Activated T-cell treated with anti-CD3 and anti-CD28 coated beads for 24 hours (primary cell): ENCODE measurements at places on chromosomes 6 and 20.

DNA sequence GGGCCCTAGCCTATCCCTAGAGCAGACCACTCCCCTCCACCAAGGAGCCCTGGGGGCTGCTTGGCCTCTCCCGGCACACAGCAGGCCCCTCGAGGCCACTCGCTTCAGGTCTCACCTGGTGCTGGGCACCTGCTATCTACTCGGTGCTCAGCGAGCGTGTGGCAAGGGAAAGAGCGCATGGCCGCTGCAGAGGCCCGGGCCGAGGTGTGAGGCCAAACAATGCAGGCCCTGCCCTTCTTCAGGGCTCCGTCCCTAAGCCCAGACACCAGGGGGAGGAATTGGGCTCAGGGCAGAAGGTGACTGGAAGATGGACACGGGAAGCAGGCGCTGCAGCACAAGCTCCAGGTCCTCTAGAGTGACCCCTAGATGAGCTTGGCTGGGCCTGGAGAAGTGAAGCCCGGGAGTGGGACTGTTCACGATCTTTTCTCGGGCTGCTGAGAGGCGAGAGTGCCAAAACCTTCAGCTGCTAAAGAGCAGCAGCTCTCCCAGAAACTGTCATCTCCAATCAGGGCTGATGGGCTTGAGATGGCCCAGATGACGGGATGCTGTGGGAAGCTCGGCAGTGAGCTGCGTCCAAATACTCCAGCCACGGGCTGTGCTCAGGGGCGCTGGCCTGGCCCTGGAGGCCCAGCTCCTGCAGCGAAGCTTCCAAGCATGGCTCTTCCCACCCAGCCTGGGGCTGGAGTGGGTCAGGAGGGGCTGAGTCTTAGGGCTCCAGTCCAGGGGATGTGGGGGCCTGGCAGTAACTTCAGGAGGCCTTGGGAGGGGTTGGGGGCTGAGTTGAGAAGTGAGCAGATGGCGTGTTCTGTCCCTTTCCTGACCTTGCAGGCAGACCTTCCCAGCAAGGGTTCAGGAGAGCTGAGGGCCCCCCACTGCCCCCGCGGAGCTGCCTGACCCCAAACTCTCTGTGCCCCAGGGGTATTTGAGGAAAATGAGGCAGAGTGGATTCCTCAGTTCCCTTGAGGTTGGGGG, 43.7 kb downstream of the APCDD1L start:
- DNase-seq, result no peak

- no peak for DNase-seq
Measured at GRCh38 chr6:24951811-24952299, 16.1 kb upstream of the RIPOR2 start.

DNA sequence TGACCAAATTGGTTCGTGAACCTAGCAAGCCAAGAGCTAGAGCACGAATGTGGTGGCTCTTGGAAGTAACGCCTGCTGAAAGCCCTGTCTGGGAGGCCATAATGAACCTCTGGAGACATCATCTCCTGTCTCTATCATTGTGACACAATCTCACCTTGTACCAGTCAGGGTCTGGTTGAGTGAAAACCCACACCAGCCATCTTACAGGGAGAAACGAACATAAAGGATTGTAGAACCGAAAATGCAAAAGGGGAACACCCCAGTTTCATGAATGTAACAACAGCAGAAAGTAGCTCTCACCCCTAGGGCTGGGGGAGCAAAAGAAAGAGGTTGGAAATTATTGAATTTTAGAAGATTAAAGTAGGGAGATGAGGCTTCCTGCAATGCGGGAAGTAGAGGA, 50.9 kb upstream of the TAB2 start:
- no peak for DNase-seq

DNA sequence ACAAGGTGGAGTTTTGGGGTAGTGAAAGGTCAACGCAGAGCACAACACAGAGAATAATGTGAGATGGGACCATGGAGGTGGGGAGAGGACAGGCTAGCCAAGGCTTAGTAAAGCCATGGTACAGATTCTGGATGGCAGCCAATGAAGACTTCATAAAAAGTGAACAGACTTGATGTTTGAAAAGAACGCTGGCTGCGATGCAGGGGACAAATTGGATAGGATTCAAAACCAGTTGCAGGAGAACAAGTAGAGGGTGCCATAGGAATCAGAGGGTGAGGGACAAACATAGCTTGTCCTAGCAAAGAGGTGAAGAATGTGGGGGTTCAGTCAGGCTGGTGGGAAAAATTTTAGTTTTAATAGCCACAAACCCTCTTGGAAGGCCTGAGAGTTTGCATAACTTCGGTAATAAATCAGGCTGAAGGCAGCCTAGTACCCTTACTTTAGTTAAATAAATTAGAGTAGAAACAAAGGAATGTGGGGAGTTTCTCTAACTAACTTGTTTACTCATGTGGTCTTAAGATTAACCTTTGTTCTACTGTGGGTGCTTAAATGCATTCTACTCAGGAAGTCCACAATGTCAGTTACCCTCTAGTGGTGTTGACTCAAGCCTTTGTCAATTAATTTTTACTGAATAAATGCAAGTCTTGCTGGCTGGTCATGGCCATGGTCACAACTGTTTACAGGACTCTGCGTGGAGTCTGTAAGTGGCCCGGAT, 216.4 kb downstream of the C6orf118 start:
- no peak for DNase-seq

DNA sequence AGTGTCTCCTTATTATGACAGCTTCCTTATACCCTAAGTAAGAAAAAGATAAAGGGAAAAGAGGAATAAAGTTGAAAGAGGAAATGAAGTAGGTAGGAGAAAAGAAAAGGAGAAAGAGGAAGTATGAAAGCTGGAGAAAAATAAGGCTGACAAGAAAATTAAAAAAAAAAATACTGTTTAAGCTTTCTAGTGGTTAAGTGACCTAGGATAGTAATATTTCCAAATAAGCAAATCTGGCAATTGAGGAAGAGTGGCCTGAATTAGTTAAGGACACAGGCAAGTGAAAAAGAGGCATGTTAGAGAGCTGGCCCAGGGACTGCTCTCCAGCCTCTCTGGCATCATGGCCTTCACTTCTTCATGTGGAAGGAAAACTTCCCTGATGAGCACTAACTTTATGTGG, 76.5 kb upstream of the ADGRF1 start:
- DNase-seq, result no peak

DNA sequence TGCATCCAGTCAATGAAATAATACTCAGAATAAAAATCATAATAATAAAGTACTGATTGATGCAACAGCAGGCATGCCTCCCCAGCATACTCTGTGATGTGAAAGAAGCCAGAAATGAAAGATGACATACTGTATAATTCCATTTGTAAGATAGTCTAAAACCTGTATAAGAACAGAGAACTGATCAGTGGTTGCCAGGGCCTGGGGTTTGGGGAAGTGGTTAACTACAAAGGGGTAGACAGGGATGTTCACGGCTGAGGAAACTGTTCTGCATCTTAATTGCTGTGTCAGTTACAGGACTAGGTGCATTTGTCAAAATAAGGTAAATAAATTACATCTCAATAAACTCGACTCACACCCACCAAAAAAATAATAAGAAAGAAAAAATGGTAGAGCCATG, 81.3 kb upstream of the BMP2 start:
- DNase-seq, result no peak

GRCh38 chr20:6122111-6122872, 538 bp downstream of the FERMT1 start:
- no peak for DNase-seq

- DNase-seq, result no peak
Measured at GRCh38 chr20:33211817-33212424, 5.2 kb upstream of the BPIFA3 start.

- peak; percentile 17 for DNase-seq
Measured at GRCh38 chr6:32785781-32786533, 22.6 kb upstream of the HLA-DQB2 start.

GRCh38 chr20:36273414-36274180, 32.5 kb upstream of the DLGAP4 start:
- no peak for DNase-seq

DNA sequence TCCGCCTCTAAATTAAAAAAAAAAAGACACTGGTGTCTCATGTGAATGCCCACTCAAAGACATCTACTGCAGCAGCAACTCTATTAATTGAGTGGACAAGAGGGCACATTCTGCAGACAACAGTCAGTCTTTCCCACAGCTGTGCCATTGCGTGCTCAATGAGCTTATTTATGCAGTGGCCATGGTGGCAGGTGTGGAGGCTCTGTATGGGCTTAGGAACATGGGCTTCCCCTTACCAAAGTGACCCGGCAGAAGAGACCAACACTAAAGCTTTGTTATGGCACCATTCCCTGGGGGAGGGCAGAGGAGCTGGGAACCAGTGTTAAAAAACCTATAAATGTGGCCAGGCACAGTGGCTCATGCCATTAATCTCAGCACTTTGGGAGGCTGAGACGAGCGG, 4.2 kb upstream of the VAPB start:
- no peak for DNase-seq

GRCh38 chr6:30041821-30042220, 19.2 kb upstream of the POLR1H start:
- DNase-seq, result no peak

- no peak for DNase-seq
Measured at GRCh38 chr6:150761771-150762170, 103.7 kb upstream of the MTHFD1L start.

DNA sequence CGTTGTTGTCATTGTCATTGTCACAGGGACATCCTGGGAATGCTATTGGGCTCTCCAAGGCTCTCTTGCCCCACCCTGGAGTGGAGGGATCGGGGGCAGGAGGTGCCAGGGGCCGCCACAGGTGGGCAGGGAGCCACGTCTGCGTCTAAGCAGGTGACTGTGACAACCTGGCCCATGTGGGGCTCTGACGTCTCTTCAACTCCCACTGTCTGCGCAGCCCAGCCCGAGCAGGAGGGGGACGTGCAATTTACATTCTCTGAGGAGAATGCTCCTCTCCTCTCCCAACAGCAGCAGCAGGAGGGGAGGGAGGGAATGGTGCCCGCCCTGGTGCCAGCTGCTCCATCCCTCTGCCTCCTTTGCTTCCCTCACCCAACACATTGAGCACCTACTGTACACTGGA, 50.1 kb downstream of the GRM4 start:
- DNase-seq, result no peak

DNA sequence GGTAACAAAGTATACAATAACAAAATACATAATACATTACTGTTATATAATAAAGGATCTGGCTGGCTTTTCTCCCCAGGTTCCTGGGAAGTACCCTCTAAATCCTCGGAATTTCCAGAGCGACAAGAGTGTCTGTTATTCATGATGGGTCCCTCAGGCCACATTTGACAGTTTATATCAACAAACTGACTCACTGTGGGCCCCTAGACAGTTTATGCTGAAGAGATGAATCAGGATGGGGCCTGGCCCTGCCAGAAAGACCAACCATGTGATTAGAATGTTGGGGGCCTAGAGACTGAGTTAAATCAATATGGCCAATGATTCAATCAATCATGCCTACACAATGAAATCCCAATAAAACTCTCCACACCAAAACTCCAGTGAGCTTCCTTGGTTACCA, 13.5 kb downstream of the USP45 start:
- no peak for DNase-seq

DNA sequence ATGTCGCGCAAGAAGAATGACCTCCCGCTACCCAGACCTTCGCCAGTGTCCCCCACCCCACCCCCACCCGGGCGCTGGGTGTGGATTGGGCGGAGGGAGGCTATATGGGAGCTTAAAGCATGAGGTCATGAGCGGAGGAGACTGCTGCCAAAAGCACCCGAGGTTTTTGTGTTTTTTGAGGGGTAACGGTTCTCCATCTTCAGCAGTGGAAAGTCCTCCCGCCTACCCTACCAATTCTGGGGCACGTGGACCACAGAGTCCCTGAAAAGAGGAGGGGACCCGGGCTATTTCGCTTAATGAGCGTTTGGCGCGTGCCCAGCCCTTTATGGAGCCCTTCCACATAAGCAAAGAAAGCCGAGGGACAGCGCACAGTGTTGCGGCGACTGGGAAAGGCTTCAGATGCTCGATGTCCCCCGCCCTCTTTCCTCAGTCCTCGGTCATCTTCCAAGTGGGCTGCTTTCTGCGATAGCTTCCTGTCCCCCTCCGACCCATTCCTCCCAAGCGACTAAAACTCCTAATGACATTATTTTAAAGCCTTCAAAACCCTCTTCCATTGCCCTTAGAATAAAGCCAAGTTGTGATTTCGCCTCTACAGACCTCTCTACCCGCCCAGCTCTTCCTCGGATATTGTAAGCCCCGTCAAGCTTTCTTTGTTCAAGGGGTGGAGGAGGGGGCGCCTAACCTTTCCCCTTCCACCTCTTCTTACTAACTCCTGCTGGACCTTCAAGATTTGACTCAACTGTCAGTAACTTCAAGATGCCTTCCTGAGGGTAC, 2.1 kb upstream of the TRERF1 start:
- no peak for DNase-seq

DNA sequence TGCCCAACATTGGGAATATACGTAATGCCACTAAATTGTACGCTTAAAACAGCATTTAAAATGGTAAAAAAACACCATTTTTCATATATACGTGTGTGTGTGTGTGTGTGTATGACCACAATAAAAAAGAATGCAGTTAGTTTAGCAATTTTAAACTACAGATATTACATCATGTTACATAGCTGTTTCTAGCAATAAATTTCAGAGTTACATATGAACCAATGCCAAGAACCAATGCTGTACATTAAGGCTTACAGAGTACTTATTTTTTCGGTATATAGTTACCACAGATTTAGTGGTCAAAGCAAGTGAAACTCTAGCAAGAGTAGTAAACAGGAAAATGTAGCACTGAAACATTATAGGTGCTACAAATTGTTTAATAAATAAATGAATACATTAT, 119.3 kb downstream of the PDE10A start:
- no peak for DNase-seq

DNA sequence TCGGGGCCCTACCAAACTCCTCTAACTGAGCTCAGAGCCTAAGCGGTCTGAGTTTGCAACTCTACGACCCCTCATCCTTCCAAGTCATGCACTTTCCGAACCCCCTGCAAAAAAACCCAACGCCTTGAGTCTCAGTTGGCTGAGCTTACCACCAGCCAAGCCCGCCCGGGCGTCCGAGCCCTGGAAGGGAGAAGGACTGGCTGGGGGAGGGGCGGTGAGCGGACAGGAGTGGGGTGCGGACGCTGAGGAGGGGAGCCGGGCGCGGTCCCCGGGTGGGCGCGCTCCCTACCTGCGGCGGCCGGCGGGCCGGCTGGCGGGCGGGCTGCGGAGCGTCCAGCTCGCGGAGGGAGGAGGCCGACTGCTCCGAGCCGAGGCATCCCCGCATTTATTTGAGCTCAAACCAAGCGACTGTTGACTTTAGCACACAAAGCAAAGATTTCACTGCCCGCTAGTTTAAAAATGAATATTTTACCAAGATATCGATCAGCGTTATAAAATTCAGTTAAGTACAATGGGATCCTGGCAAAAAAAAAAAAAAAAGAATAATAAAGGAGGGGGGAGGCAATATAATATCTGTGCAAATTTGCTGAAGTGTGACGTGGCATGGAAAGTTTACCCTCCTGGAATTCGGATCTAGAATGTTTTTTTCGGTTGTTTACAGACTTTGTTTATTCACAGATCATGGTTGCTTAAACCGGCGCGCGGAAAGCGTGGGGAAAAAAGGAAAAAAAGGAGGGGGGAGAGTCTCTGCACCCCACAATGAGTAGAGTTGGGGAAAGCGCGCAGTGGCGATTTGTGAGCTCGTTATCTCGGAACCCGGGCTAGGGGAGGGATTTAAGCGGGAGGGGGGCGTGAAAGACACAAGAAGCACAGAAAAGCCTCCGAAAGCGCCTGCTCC, 5.9 kb downstream of the FOXA2 start:
- DNase-seq, result no peak
